ENCODE measurements at places on chromosomes 3 and 15.

DNA sequence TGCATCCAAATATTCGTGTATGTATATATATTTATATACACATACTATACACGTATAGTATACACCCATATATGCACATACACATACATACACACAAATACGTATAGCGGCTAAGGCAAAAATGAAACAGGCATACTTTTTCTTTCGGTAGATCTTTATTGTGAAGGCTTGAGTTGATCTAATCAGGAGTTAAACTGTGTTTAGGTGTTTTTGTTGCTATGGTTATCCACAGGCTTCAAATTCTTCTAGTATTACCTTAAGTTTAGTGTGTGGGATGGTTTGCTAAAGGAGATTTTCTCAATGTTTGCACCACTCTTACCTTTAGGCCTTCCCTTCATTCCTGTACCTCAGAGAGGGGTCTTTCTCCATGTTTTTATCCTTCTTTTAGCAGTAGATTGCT, 28.2 kb downstream of the ZNF662 start:
- no peak for DNase-seq

DNA sequence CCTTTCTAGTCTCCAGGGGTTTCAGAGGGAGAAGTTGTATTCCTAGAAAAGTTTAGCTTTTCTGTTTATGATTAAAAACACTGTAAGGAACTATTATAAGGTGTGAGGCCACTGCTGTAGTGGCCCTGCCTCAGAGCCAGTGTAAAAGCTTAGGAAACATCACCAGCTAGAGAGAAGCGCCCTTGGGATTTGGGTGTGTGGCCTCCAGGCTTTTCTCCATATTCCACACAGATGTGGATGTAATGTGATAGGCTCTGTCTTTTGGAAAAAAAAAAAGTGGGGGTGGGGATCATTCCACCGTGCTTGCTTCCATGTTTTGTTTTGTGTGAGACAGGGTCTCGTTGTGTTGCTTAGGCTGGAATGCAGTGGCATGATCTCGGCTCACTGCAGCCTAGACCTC, 13.9 kb downstream of the SEC61A1 start:
- no peak for DNase-seq

- no peak for DNase-seq
These were observed 293.8 kb downstream of the MEX3B start for GRCh38 chr15:81751816-81752545.

- no peak for DNase-seq
These were observed 18.6 kb downstream of the FAM174B start for GRCh38 chr15:92636908-92637481.

DNA sequence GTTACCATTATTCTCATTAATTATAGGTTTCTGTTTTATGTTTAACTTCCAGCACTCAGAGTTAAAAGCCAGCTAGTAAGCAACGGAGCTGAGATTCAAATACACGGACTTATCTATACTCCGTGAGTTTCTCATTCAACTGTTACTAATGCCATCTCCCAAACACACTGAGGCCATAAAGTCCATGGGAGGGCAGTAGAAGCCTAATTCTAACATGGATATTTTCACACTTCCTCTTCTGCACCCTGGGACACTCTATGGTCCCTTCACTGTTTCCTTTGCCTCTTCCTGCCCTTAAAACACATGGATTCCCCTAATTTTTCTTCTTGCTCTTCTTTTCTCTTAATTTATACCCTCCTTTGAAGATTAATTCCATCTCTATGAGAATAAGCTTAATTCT, 245.0 kb downstream of the KLF13 start:
- DNase-seq: no peak

Data from left cardiac atrium (tissue), 4 donors.